ENCODE measurements at places on chromosomes 16 and 17.

DNA sequence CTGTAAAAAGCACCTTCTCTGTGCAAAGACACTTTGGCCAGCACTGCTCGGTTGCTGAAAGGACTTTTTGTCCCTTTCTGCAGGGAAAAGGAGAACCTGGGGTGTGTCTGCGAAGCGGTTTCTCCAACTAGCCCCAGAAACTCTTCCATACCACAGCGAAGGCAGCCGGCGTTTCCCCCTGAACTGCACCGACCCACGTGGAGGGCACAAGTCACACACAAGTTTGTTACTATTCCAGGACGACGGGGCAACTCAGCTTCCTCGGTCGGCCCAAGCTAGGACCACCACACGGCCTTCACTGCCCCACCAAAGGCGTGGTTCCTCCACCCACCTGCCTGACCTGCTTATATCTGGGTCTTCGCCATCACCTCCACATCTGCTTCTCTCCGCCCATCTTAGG is 1.9 kb downstream of the RTN4RL1 start:
- DNase-seq = no peak

DNA sequence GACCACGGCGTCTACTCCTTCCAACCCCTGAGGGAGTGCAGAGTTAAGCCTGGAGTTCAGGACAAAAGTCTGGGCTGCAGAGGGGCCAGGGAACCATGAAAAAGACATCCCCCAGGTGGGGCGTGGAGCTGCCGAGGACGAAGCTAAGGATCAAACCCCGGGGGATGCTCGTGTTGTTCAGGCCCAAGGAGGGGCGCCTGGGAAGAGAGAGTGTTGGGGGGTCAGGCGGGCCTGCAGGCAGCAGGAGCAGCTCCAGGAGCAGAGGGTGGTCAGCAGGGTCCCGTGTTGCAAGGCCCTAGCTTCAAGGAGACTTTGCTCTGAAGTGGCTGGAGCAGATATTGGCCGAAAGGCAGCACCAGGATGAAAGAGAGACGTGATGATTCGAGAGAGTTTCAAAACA is 26.7 kb downstream of the NECAB2 start:
- no peak for DNase-seq

DNA sequence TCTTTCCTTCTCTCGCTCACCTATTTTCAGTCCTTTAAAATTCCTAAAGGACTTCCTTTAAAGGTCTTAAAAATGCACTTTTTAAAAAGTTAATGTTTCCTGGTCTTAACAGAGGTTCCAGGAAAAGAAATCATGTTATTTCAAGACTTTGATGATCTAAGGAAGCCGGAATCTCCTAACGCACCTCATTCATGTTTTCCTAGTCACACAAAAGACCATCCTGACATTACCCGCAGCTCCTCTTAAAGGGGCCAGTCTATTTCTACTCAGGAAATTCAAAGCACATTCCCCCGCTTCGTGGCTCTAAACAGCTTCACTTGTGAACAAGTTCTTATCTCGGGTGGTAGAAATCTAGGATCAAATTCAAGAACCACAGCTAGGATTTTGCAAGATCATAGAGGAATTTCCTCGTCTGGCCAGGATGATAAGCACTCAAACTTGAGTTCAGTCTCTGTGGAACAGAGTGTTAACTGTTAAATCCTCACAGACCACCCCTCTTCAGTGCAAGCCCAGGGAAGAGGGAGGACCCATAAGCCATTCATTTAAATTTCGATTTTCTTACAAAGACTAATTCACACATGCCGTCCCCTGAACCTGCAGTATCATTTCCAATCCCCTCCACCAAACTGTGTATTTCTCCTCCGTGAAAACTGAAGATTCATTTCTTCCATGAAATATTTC is 137.1 kb upstream of the AXIN2 start:
- no peak for DNase-seq

DNA sequence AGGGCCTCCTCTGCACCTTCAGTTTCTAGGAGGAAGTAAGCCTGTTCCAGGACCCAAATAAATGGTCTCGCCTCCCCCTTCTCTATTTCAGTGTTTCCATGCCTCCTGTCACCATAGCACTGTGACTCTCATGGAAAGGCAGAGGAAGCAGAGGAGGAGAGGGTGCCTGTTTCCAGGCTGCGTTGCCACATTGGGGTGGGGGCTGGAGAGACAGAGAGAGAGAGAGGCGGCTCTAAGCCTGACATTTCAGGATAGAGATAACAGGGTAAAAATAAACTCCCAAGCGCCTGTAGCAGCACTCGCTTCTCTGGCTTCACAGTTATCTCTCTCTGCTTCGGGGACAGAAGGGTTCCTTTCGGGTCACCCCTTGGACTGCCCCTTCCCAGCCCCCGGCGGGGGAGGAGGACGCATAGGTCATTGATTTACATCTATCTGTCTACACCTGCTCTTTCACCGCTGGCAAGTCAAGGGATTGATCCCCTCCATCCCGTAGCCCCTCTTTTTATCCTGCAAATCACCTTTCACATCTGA is 71.2 kb upstream of the MRTFB start:
- peak; percentile 3 for DNase-seq

DNA sequence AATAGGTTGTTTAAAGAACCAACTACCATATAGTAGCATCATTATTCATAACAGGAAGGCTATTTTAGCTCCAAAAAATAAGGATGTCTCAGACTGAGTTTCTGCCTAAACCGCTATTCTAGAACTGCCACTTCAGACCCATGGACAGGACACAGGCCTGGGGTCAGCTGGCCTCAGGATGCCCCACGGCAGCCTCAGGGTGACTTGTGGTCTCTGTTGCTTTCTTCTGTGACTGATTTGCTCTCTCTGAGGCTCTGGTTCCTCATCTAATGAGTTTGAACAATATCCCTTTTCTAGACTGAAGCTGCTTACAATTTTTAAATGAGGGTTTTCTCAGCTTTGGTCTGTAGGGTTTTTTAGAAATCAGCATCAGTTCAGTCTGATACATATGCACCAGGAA is 31.8 kb upstream of the IRF8 start:
- no peak for DNase-seq

- DNase-seq = no peak
Measured at GRCh38 chr16:88005968-88006367, 54.7 kb downstream of the BANP start.

DNA sequence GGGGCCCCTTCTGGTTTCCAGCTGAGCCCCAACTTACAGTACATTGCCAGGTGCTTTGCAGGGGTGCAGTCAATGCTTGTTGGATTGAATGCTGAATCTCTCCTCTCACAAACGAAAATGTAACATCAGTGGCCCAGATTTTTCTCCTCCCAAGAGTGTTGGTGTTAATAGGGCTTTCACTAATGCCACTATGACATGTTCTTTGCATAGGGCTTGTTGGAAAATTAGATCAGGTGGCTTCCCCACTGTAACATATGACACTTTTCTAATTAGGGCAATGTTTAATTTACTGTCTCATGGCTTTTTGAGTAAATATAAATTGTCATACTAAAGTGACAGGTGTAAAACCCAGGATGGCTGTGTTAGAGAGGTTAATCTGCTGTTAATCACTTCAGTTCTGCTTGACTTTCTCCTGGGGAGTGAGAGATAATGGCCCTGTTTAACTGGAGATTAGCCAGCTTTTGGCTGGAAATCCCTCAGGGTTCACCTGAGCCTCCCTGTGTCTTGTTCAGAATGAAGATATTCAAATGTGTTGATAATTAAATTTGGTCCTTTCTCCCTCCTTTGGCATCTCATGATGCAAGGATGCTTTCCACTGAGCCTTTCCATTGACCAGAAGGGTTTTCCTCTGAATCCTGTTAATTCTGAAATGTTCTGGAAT is 502.3 kb downstream of the RBFOX1 start:
- no peak for DNase-seq

GRCh38 chr17:44677136-44677535 is 12.4 kb downstream of the CCDC43 start:
- no peak for DNase-seq

GRCh38 chr17:76137001-76137350 is 4.1 kb downstream of the FOXJ1 start:
- DNase-seq = no peak

- DNase-seq = peak; percentile 90
Measured at GRCh38 chr16:30052671-30053372, 12.7 kb upstream of the ALDOA start.

GRCh38 chr17:60248618-60249289 is 99.0 kb downstream of the CA4 start:
- no peak for DNase-seq

GRCh38 chr16:71230122-71230845 is at the start of gene HYDIN:
Gene HYDIN (minus strand): TSS chr16:71230722. CDS start chr16:71186895, 43,827 bp downstream.
- DNase-seq = peak; percentile 6

GRCh38 chr17:60392042-60392844 is at the start of gene USP32:
Gene USP32 (minus strand): TSS chr17:60392133. CDS start chr17:60391939, 194 bp downstream.
- peak; percentile 99 for DNase-seq

- no peak for DNase-seq
Measured at GRCh38 chr17:76191896-76192295, 48.4 kb downstream of the RNF157 start.

GRCh38 chr17:80068301-80069222 is 32.1 kb downstream of the CCDC40 start:
- no peak for DNase-seq

GRCh38 chr16:27727941-27728340 is 178.0 kb downstream of the KATNIP start:
- no peak for DNase-seq

GRCh38 chr17:16938496-16939207 is 33.3 kb downstream of the TNFRSF13B start:
- DNase-seq = no peak

DNA sequence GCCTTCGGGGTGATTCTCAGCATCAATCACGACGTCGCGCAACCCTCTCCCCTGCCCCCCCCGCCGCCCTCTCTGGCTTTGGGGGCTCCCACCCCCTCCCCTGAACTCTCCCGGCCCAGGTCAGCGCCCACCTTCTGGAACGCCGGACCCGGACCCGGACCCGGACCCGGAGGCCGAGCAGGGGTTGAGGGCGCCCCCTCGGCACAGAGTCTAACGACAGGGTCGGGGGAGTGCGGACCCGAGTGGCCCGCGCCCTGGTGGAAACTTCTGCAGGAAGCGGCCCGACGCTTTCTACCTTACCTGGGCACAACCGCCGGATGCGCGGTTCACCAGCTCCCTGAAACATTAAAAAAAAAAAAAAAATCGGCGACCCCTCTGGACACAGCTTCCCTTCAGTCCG is 16.2 kb downstream of the SALL1 start:
- no peak for DNase-seq

DNA sequence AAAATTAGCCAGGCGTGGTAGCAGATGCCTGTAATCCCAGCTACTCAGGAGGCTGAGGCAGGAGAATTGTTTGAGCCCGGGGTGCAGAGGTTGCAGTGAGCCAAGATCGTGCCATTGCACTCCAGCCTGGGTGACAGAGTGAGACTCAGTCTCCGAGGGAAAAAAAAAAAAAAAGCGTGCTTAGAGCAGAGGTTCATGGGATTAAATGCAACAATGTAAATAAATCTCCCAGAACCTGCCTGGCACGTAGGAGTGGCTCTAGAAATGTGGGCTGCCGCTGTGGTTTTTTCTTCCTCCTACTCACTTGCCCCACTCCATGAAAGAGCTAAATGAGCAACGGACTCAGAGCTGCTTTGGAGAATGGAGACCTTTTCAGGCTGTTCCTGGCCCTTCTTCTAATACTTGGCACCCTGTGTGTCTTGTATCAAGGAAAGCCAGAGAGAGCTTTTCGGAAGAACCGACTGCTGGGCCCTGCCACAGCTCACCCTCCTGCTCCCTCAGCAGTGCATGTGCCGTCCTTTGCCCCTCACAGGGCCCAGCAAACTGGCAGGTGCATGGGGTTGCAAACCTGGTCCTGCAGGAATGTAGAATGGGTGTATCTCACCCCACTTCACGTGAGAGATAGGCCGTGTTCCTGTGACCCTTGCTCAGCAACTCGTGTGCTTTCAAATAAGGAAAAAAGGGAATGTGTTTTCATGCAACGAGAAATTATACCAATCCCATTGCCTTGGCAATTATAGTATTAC is 52.0 kb downstream of the LDHD start:
- peak; percentile 87 for DNase-seq
